ENCODE measurements at places on chromosomes 13 and 19.

DNA sequence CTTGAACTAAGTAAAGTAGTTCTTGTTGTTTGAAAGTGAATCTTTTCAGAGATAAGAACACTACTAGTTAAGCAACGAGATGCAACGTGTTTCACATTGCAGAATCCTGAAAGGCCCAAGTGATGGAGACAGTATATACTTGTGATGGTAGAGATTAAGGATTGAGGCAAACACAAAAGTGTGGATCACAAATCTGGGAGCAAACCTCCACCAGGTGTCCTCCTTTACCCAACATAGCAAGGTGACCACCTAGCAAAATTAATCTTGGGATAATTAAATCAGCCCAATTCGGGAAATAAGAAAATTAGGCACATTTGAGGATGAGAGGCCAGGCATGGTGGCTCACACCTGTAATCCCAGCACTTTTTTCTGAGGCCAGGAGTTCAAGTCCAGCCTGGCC is 563.9 kb downstream of the DACH1 start:
- DNase-seq = no peak
- no peak overlapping the region for H3K4me3 ChIP-seq
- no peaks in the 10 kb centered on the region for H3K36me3 ChIP-seq
- no peak overlapping the region for H3K27ac ChIP-seq

DNA sequence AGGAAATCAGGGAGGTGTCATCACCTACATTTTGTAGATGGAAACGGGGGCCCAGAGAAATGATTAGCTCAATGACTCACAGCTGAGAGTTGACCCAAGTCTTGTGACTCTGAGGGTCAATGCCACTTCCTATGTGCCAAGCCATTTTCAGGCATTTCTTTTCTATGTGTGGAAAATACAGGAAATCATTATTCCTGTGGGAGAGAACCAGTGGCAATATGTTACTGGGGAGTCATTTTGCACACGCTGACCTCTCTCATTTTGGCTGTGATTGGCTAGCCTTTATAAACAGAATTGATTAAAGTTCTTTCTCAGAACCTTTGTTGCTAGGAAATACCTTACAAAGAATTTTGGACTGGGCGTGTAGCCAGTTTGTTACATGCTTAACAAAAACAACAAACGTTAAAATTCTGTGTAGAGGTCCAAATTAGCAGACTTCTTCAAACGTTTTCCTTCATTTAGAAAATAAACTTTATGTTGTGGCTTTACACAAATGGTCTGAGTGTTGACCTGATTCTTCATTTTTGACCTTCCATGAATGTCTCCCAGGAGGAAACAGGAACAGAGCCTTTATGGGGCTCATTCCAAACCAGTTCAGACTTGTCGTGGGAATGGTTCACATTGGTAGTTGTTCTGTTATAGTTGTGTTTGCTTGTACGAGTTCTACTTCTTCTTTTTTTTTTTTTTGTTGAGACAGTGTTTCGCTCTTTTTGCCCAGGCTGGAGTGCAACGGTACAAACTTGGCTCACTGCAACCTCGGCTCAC is 11.4 kb downstream of the PCCA start:
- no peaks in the 10 kb centered on the region for H3K27me3 ChIP-seq
- no peak overlapping the region for H3K27ac ChIP-seq
- peaks cover 2% of the 10 kb centered on the region for H3K36me3 ChIP-seq
- peaks cover 6% of the 10 kb centered on the region for H3K4me1 ChIP-seq
- no peak overlapping the region for H3K4me3 ChIP-seq

GRCh38 chr19:13044231-13044836 is 49.1 kb downstream of the NFIX start:
- H3K36me3 ChIP-seq = no peaks in the 10 kb centered on the region
- no peaks in the 10 kb centered on the region for H3K27me3 ChIP-seq
- peaks cover 21% of the 10 kb centered on the region for H3K4me1 ChIP-seq
- DNase-seq = no peak
- H3K27ac ChIP-seq = peak overlapping the region; percentile 97
- no peak overlapping the region for H3K4me3 ChIP-seq

GRCh38 chr13:79973533-79973963 is 367.4 kb downstream of the SPRY2 start:
- no peaks in the 10 kb centered on the region for H3K36me3 ChIP-seq
- no peaks in the 10 kb centered on the region for H3K27me3 ChIP-seq
- H3K4me1 ChIP-seq = no peaks in the 10 kb centered on the region
- H3K27ac ChIP-seq = no peak overlapping the region
- no peak overlapping the region for H3K4me3 ChIP-seq
- DNase-seq = no peak

GRCh38 chr19:51090471-51090870 is 7.8 kb upstream of the KLK14 start:
- H3K27me3 ChIP-seq = no peaks in the 10 kb centered on the region
- DNase-seq = no peak

- peaks cover 18% of the 10 kb centered on the region for H3K27me3 ChIP-seq
- DNase-seq = no peak
- H3K4me3 ChIP-seq = peak within 1 kb of the TSS; percentile 58
Observed at GRCh38 chr19:45498411-45499195, at the start of gene PPM1N. Gene PPM1N, plus strand, starts transcription at chr19:45498443. Its CDS starts 30 bp downstream, at chr19:45498473.

DNA sequence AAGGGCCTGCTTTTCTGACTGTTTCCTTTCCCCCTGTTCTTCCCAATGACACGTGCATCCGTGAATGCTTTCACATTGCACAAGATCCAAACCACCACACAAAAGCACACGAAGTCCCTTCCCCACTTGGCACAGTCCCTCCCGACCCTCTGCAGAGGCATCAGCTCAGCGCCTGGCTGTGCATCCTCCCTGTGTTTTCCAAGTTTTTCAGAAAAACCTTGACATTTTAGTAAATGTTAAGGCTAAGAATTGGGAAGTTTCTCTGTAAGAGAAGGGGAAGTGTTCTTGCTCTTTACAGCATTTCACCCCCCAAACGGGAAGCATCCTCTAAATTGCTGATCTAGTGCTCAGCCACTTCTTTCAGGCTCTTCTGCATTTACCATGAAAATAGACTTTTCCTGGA is 94.5 kb upstream of the TM9SF2 start:
- H3K36me3 ChIP-seq = no peaks in the 10 kb centered on the region
- H3K4me1 ChIP-seq = no peaks in the 10 kb centered on the region
- H3K27me3 ChIP-seq = no peaks in the 10 kb centered on the region
- DNase-seq = peak; percentile 56
- no peak overlapping the region for H3K4me3 ChIP-seq
- no peak overlapping the region for H3K27ac ChIP-seq

GRCh38 chr19:45467115-45467455 is 711 bp upstream of the FOSB start:
- H3K27ac ChIP-seq = peak overlapping the region; percentile 93
- no peaks in the 10 kb centered on the region for H3K27me3 ChIP-seq
- peak overlapping the region; percentile 62 for H3K4me3 ChIP-seq

DNA sequence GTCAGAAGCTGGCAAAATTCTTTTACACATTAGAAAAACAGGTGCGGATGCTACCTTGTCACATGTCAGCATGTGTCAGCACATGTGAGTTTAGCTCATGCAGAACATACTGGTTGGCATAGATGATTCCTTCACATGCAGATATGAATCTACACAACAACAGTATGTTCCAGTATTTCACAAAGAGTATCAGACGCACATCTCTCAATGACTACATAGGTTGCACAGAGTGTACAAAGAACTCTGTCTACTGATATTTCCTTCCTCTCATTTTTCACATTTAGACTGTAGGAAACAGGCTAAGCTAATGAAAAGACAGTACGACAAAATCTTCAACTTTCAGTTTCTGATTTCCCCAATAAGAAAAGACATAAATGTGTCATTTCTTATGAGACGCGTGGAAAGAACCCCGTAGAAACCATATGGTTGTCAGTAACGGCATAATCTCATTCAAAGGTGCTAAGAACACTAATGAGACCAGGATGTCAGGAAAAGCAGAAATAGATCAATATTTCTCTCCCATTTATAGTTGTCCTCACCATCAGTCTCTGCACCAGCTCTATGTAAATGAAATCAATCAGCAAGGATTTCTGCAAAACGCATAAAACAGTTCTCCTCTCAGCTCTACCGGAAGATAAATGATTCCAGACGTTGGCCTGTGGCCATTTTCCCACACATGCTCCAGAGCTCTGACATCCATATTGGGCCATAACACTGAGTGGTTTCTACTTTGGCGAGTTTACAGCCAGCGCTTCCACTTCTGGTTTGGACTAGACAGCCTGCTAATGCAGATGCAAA is 81.2 kb downstream of the STARD13 start:
- H3K27ac ChIP-seq = peak overlapping the region; percentile 82
- H3K4me1 ChIP-seq = peaks cover 41% of the 10 kb centered on the region
- no peaks in the 10 kb centered on the region for H3K36me3 ChIP-seq
- peak; percentile 87 for DNase-seq
- peak overlapping the region; percentile 67 for H3K4me3 ChIP-seq

DNA sequence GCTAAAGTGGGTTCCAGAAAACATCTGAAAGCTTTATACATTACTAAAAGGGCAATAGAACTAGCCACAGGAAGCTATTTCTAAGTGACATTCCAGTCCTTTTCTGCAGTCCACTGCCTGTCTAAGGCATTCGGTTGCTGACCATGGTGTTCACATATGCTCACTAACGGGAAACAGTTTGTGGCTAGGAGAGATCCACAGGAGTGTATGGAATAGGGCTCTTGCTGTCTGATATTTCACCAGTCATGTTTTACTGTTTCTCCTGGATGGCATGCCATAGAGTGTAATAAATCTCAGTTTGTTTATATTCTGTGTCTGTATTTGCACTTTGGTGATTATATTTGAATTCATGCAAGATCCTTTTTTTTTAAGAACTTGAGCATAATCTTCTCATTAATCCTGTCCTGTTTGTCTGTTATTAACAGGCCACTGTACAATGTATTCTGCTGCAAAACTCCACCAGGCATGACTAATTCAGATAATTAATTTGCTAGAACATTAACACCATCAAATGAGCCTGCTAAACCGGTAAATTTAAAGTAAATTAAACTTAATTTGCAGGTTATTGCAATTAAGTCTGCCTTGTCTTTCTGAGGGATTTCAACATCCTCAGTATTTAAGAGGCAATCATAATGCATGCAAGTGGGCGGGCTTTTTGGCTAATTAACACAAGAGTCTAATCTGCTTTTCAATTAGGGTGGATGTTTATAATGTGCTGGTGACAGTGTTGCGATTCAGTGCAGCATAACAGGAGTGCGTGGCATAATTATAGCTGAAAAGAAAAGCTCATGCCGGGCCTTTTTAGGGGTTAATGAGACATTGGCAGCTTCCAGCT is 201.3 kb downstream of the POU4F1 start:
- H3K36me3 ChIP-seq = no peaks in the 10 kb centered on the region
- no peaks in the 10 kb centered on the region for H3K27me3 ChIP-seq
- no peak overlapping the region for H3K27ac ChIP-seq
- H3K4me3 ChIP-seq = no peak overlapping the region
- DNase-seq = no peak
